Aorta (tissue), 5 donors: ENCODE measurements at places on chromosomes 3 and 15. TPM values are rescaled to one million over a fixed set of nuclear protein-coding genes. Genes with fewer than 3 reads are reported as not detected.

DNA sequence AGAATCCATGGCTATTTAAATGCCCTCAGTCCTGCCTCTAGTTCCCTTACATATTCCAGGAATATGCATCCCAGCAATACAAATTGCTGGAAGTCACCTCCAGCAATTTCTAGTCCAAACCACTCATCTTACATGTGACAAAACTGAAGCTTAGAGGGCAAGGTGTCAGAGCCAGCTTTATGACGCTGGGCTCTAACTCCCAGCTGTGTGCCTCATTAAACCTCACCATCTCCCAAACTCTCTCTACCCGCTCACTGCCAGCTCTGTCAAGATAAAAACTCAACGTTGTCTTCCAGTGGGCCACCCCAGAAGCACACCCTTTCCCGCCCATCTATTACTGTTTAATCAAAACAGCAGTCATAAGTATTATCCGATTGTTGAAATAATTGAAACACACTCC is 7.9 kb downstream of the TNIK start:
- no peak overlapping the region for H3K27ac ChIP-seq
- no peaks in the 10 kb centered on the region for H3K36me3 ChIP-seq
- H3K4me1 ChIP-seq, result no peaks in the 10 kb centered on the region

DNA sequence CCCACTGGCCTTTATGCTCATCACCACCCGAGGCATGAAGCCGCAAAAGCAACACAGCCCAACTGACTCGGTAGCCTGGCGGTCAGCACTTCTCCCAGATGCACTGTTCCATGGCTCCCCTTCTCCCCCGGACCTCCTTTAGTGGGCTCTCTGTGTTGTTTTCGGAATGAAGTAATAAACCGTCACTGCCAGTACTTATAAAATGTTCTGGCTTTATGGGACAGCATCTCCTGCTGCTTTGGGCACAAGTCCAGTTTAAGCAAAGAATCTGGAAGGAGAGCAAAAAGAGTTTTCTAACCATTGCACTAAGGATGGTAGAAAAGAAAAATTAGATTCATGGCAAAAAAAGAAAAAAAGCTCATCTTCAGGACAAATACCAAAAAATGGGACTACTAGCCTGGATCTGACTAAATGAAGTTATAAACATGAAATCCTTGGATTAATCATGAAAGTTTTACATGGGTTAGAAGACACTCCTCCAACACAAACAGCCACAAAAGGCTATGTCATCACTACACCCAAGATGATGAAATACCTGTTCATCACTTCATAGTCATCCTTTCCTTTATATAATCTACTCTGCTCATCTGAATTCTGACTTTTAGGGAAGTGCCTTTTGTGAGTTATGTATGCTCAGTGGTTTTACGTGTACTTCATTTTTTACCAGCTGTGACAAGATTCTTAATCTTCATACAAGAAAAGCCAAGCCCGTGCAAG is 89.5 kb upstream of the UBE2E2 start:
- DNase-seq, result no peak
- peaks cover 1% of the 10 kb centered on the region for H3K4me1 ChIP-seq
- H3K27ac ChIP-seq, result no peak overlapping the region
- no peaks in the 10 kb centered on the region for H3K27me3 ChIP-seq
- H3K36me3 ChIP-seq, result no peaks in the 10 kb centered on the region

- no peak overlapping the region for H3K4me3 ChIP-seq
- no peaks in the 10 kb centered on the region for H3K27me3 ChIP-seq
- no peak overlapping the region for H3K27ac ChIP-seq
- no peaks in the 10 kb centered on the region for H3K4me1 ChIP-seq
- peaks cover 3% of the 10 kb centered on the region for H3K36me3 ChIP-seq
- DNase-seq, result no peak
Observed at GRCh38 chr15:77470235-77470634, 49.5 kb downstream of the HMG20A start.

DNA sequence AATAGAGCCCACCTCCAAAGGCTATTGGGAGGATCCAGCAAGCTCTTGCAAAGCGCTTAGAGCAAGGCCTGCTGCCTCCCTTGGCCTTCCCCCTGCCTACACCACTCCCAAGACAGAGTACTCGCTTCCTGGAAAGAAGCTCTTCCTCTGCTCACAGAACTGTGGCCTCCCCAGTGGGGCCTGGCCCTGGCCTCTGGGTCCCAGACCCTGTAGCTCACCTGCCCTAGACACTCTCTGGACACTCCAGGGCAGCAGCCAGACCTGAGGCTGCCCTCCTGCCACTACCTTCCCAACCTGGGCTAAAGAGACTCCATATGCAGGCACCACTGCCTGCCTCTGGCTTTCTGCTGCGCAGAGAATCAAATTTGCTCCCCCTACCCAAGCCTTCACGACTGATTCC is 49.9 kb downstream of the GRIP2 start:
- peak; percentile 5 for DNase-seq
- H3K27ac ChIP-seq, result no peak overlapping the region
- no peaks in the 10 kb centered on the region for H3K27me3 ChIP-seq
- H3K36me3 ChIP-seq, result no peaks in the 10 kb centered on the region
- no peak overlapping the region for H3K4me3 ChIP-seq
- peaks cover 4% of the 10 kb centered on the region for H3K4me1 ChIP-seq

The PRSS50 gene
- total RNA-seq, result not detected

- H3K36me3 ChIP-seq, result no peaks in the 10 kb centered on the region
- H3K27ac ChIP-seq, result no peak within 1 kb of the TSS
- H3K27me3 ChIP-seq, result no peaks in the 10 kb centered on the region
- peaks cover 2% of the 10 kb centered on the region for H3K4me1 ChIP-seq
- H3K4me3 ChIP-seq, result peak within 1 kb of the TSS; percentile 78
Observed at GRCh38 chr3:143847787-143848631, at the start of gene SLC9A9. SLC9A9 (minus strand) TSS chr3:143848468; CDS start chr3:143848322, 146 bp downstream.

The OR4M2 gene
- total RNA-seq, result not detected

- H3K27me3 ChIP-seq, result no peaks in the 10 kb centered on the region
- no peaks in the 10 kb centered on the region for H3K36me3 ChIP-seq
- no peak overlapping the region for H3K4me3 ChIP-seq
- H3K4me1 ChIP-seq, result no peaks in the 10 kb centered on the region
Observed at GRCh38 chr3:13163848-13164382, 90.7 kb upstream of the IQSEC1 start.

The SMAD6 gene
- total RNA-seq, result 34.8 TPM

The GABRR3 gene
- total RNA-seq, result not detected

The THRB gene
- 59.7 TPM for total RNA-seq
